MCF 10A (cell line): ENCODE measurements at places on chromosomes 4 and X. TPM values are rescaled to one million over a fixed set of nuclear protein-coding genes. Genes with fewer than 3 reads are reported as not detected.

The TCEAL9 gene
- 40.3 and 63.9 TPM in 2 replicates for total RNA-seq

The MID2 gene
- total RNA-seq, result 12.1 and 15.6 TPM in 2 replicates

The ADH1B gene
- 24.2 and 32.0 TPM in 2 replicates for total RNA-seq

The KLB gene
- not detected in 2 replicates for total RNA-seq

The LAS1L gene
- 42.2 and 49.8 TPM in 2 replicates for total RNA-seq

The FAM236C gene
- not detected in 2 replicates for total RNA-seq

The SHISA3 gene
- not detected in 2 replicates for total RNA-seq

The RBMX2 gene
- total RNA-seq, result 31.2 and 34.4 TPM in 2 replicates

The ABCD1 gene
- 3.5 and 4.1 TPM in 2 replicates for total RNA-seq

The MAGED4 gene
- total RNA-seq, result not detected in 2 replicates

DNA sequence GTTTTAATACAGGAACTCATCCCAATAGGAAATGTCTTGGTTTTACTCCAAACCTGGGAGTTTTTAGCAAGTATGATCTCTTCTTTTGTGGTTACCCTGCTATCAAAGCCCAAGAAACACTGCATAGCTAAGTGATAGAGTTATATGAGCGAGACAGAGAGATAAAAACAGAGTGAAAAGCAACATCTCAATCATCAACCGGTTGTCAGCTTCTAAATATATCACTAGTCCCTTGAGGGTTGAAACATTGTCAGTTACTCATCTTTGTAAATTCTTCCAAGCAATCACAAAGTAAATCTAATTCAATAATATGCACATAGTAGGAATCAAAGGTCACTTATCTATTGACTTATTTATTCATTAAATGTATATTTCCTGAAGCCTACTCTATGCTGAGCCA lies 483.9 kb downstream of the IDS start:
- H3K4me1 ChIP-seq, result no peaks in the 10 kb centered on the region
- no peak overlapping the region for H3K4me3 ChIP-seq
- H3K27ac ChIP-seq, result no peak overlapping the region
- DNase-seq, result no peak
- no peaks in the 10 kb centered on the region for H3K36me3 ChIP-seq

DNA sequence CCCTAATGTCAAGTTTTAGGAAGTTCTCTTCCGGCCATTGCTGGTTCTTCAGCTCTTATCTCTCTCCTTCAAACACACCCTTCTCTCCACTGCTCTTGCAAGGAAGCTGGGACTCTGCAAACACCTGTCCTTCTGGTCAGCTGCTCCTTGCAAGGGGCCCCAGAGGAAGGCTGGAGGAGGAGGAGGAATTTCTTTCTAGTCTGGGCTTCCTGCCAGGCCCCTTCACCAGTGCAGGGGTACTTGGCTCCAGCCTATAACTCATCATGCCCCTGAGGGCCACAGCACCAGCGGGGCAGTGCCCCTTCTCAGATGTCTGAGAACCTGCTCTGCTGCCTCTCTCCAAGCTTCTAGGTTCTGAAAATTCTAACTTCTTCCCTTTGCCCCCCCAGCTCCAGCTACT lies 46.7 kb downstream of the REELD1 start:
- no peaks in the 10 kb centered on the region for H3K4me1 ChIP-seq
- H3K4me3 ChIP-seq, result no peak overlapping the region
- H3K27me3 ChIP-seq, result no peaks in the 10 kb centered on the region
- no peak overlapping the region for H3K27ac ChIP-seq

DNA sequence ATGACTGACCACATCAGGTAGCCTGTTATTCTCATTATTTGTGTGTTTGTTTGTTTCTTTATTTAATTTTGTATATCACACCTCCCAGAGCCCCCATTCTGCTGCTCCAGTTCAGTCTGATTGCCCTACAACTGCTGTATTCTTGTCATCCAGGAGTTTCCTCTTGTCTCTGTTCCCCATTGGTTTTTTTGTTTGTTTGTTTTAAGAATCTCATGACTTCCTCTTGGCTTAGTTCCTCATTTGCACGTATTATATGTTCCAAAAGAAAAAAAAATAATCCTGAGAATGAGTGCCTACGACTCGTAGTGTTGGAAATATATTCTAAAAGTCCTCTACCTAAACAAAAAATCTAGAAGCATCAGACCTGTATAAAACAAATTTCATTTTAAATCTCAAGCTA lies 142.3 kb upstream of the SLIT2 start:
- DNase-seq, result no peak
- no peak overlapping the region for H3K4me3 ChIP-seq
- H3K27ac ChIP-seq, result no peak overlapping the region
- no peaks in the 10 kb centered on the region for H3K36me3 ChIP-seq
- no peaks in the 10 kb centered on the region for H3K27me3 ChIP-seq

DNA sequence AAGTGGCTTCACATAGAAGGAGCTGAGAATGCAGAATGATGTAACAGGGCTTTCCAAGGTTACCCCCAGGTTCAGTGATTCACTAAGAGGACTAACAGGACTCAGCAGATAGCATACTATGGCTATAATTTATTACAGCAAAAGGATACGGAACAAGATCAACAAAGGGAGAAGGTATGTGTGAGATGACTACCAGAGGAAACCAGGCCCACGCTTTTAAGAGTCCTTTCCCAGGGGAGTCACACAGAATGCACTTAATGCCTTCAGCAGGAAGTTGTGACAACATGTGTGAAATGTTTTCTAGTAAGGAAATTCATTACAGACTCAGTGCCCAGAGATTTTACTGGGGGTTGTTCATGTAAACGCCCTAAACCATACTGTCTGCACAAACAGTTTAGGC lies 373.6 kb upstream of the MAGEB2 start:
- no peak overlapping the region for H3K27ac ChIP-seq
- no peak for DNase-seq
- H3K4me3 ChIP-seq, result no peak overlapping the region
- peaks cover 12% of the 10 kb centered on the region for H3K27me3 ChIP-seq
- H3K4me1 ChIP-seq, result no peaks in the 10 kb centered on the region

DNA sequence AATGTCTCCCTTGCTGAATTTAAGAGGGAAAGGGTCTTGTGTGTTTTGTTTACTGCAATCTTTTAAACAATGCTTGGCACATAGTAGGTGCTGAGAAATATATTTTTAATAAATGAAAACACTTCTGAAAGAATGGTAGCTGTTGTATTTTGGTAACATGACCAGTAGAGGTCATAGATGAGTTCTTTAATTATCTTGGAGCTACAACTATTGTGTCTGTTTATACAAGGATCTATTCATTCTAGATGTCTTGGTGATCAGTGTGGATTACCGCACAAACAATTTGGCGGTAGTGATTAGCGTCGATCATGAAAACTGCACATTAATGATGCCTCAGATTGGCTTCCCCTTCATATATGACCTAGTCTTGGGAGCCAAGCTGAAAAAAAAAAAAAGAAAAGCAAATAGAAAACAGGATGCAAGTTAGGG lies 21.4 kb upstream of the SCRG1 start:
- no peak overlapping the region for H3K27ac ChIP-seq
- H3K36me3 ChIP-seq, result peaks cover 5% of the 10 kb centered on the region
- H3K4me3 ChIP-seq, result no peak overlapping the region
- H3K27me3 ChIP-seq, result no peaks in the 10 kb centered on the region

- peak overlapping the region; percentile 30 for H3K27ac ChIP-seq
- H3K36me3 ChIP-seq, result no peaks in the 10 kb centered on the region
- H3K4me1 ChIP-seq, result peaks cover 30% of the 10 kb centered on the region
- peak overlapping the region; percentile 38 for H3K4me3 ChIP-seq
- peak; percentile 41 for DNase-seq
Observed at GRCh38 chrX:17591741-17592110, 145.6 kb upstream of the SCML1 start.

DNA sequence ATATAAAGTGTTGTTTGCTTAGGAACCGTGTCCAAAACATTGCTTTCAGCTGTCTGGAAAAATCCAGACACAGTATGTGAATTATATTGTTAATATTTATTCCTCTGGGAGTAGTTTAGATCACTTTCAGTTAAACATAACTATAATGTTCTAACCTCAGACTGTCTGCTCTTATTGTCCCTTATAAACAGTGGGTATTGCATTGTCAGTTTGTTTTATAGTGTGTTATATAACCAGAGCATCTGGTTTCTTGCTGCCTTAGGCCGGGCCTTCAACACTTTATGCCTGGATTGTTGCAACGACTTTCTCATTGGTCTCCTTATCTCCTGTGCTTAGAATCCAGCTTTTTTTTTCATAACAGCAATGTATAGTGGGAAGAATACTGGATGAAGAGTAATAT lies 26.4 kb downstream of the ATG4A start:
- H3K4me1 ChIP-seq, result peaks cover 10% of the 10 kb centered on the region
- H3K4me3 ChIP-seq, result no peak overlapping the region
- DNase-seq, result no peak

GRCh38 chrX:7108030-7108429 lies 39.5 kb upstream of the STS start:
- peaks cover 10% of the 10 kb centered on the region for H3K4me1 ChIP-seq
- no peak overlapping the region for H3K4me3 ChIP-seq
- H3K27ac ChIP-seq, result no peak overlapping the region
- DNase-seq, result no peak

- no peak overlapping the region for H3K27ac ChIP-seq
- H3K4me1 ChIP-seq, result no peaks in the 10 kb centered on the region
- no peaks in the 10 kb centered on the region for H3K27me3 ChIP-seq
Observed at GRCh38 chr4:96827086-96827485, 987.2 kb downstream of the PDHA2 start.

GRCh38 chr4:92014067-92014466 lies 289.7 kb upstream of the GRID2 start:
- H3K27ac ChIP-seq, result no peak overlapping the region
- no peaks in the 10 kb centered on the region for H3K36me3 ChIP-seq
- no peak overlapping the region for H3K4me3 ChIP-seq
- no peaks in the 10 kb centered on the region for H3K27me3 ChIP-seq

GRCh38 chrX:38699696-38700095 lies 101.6 kb upstream of the MID1IP1 start:
- H3K27ac ChIP-seq, result no peak overlapping the region
- peaks cover 57% of the 10 kb centered on the region for H3K27me3 ChIP-seq

DNA sequence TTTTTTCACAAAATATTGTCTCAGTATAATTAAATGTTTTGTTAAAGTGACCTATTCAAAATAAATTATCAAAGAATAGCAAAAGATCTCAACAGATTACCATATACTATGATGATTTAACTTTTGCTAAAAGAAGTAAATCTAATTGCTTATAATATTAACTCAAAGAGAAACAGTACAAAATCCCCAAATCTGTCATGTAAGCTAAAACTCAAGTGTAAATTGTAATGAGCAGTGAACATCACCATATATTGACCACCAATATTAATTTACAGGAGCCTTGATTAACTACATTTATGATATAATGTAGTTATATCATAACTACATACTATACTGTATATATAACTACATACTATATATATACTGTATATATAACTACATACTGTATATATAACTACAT lies 174.4 kb downstream of the SLC39A8 start:
- DNase-seq, result no peak
- no peaks in the 10 kb centered on the region for H3K36me3 ChIP-seq
- no peaks in the 10 kb centered on the region for H3K27me3 ChIP-seq
- peaks cover 11% of the 10 kb centered on the region for H3K4me1 ChIP-seq

GRCh38 chr4:103073792-103074438 lies 2.6 kb downstream of the SLC9B2 start:
- no peaks in the 10 kb centered on the region for H3K27me3 ChIP-seq
- no peak overlapping the region for H3K27ac ChIP-seq
- peak; percentile 34 for DNase-seq
- H3K36me3 ChIP-seq, result peaks cover 4% of the 10 kb centered on the region
- no peak overlapping the region for H3K4me3 ChIP-seq
- peaks cover 20% of the 10 kb centered on the region for H3K4me1 ChIP-seq

GRCh38 chr4:103318327-103318726 lies 120.2 kb upstream of the CENPE start:
- DNase-seq, result no peak
- no peak overlapping the region for H3K27ac ChIP-seq
- H3K36me3 ChIP-seq, result no peaks in the 10 kb centered on the region
- H3K27me3 ChIP-seq, result no peaks in the 10 kb centered on the region
- no peaks in the 10 kb centered on the region for H3K4me1 ChIP-seq

GRCh38 chr4:61638591-61638990 lies 438.5 kb downstream of the ADGRL3 start:
- H3K36me3 ChIP-seq, result no peaks in the 10 kb centered on the region
- DNase-seq, result no peak
- no peaks in the 10 kb centered on the region for H3K27me3 ChIP-seq
- no peaks in the 10 kb centered on the region for H3K4me1 ChIP-seq

DNA sequence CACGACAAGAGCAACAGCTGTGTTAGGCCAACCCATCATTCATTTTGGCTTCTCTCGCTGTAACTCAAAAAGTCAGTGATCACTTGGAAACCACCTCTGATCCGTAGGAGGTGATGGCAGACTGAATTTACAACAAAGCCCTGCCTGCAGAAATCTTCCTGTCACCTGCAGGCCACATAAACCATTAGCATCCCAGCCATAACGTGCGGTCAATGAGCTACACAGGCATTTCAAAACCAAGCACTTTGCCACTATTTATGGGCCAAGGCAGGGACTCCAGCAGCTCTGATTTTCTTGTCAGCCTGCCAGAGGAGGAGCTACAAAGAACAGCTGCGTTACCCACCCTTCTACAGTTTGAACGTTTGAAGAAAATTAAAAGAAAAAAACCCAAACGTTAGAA lies 228.1 kb upstream of the PPARGC1A start:
- no peaks in the 10 kb centered on the region for H3K27me3 ChIP-seq
- no peak overlapping the region for H3K4me3 ChIP-seq
- no peak overlapping the region for H3K27ac ChIP-seq

DNA sequence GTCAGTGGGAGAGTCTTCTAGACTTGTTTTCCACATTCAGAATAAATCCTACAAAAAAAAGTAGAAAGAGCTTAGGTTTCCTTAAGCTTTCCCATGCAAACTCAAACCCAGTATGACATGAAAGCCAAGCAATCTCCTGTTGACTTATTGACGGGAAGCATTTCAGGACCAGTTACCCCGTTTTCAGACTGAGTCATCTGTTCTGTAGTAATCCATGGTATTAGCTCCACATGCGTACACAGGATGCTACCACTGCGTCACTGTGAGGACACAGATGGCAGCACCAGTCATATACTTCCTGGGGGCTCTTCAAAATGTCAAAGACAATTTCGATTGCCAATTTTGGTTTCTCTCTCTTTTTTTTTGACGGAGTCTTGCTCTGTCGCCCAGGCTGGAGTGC lies 224.9 kb upstream of the MAD2L1 start:
- no peaks in the 10 kb centered on the region for H3K27me3 ChIP-seq
- no peaks in the 10 kb centered on the region for H3K4me1 ChIP-seq
- no peak for DNase-seq
- H3K4me3 ChIP-seq, result no peak overlapping the region
- no peaks in the 10 kb centered on the region for H3K36me3 ChIP-seq

DNA sequence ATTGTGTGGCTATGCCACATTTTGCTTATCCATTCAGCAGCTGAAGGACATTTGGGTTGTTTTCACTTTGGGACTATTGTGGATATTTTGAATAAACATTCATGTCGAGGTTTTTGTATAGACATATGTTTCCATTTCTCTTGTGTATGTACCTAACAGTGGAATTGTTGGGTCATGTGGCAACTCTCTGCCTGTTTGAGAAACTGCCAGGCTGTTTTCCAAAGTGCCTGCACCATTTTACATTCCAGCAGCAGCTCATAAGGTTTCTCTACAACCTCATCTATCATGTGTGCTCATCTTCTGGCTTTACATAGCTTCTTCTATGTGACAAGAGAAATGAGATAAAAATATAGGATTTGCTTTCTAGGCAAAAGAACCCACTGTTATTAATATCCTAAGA lies 29.5 kb upstream of the TSPAN5 start:
- no peaks in the 10 kb centered on the region for H3K36me3 ChIP-seq
- no peak overlapping the region for H3K4me3 ChIP-seq
- H3K27me3 ChIP-seq, result no peaks in the 10 kb centered on the region
- DNase-seq, result no peak
- H3K27ac ChIP-seq, result no peak overlapping the region
- peaks cover 6% of the 10 kb centered on the region for H3K4me1 ChIP-seq

- H3K27ac ChIP-seq, result no peak overlapping the region
- H3K27me3 ChIP-seq, result no peaks in the 10 kb centered on the region
Observed at GRCh38 chrX:47621851-47622250, 2.2 kb upstream of the SYN1 start.

- H3K36me3 ChIP-seq, result no peaks in the 10 kb centered on the region
- no peaks in the 10 kb centered on the region for H3K27me3 ChIP-seq
- no peak overlapping the region for H3K4me3 ChIP-seq
Observed at GRCh38 chr4:113059449-113060182, 10.2 kb downstream of the ANK2 start.
